ENCODE measurements at places on chromosomes 6 and 20. TPM values are rescaled to one million over a fixed set of nuclear protein-coding genes. Genes with fewer than 3 reads are reported as not detected.

The MYH7B gene
- 0.08 TPM for total RNA-seq

The MACROD2 gene
- 3.2 TPM for total RNA-seq

The ABHD16A gene
- total RNA-seq, result 24.8 TPM

The WFDC5 gene
- total RNA-seq, result 0.33 TPM

The CLVS2 gene
- not detected for total RNA-seq

The EPPIN gene
- total RNA-seq, result not detected

The LY6G5C gene
- not detected for total RNA-seq

The KHDC1L gene
- total RNA-seq, result not detected

The DLL1 gene
- total RNA-seq, result 18.1 TPM

The C2 gene
- total RNA-seq, result 0.50 TPM
